ENCODE measurements at places on chromosomes 12 and 14.

- no peak for DNase-seq
Observed at GRCh38 chr12:90909069-90909770, 45.8 kb downstream of the CCER1 start.

GRCh38 chr12:120110550-120111501 is 5.7 kb downstream of the RAB35 start:
- DNase-seq: no peak

GRCh38 chr12:121651320-121651719 is 18.1 kb downstream of the MORN3 start:
- no peak for DNase-seq

DNA sequence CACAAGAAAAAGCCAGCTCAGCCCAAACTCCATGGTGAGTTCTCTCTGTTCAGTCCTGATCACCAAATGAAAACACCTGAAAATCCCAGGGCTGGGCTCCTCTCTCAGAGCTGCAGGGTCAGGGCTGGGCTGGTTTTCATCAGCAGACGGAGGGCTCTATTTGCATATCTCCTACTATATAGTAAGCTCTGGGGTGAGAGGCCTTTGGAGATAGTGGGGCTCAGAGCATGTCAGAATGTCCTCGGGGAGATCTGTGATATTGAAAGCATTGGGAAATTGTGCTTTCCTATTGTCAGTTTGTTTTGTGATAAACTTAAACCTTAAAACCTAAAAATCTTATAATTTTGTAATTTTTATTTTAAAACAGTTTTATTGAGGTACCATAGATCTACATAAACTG is 742.6 kb downstream of the TMEM121 start:
- DNase-seq: no peak

DNA sequence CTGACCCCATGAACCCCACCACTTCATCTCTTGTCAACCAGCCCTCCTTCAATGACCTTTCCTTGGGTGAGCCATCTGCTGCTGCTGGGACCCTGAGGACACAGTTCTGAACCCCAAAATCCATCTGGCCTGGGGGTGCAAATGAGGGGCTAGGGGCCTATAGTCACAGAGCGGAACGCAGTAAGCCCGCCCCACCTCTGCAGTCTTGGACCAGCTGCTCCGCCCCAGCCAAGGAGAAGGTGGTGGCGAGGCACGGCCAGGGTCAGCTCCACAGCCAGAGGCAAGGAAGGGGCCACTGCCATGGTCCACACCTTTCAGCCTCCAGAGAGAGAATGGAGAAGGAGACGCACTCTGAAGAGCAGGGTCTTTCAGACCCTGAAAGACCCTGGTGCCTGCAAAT is 5.1 kb downstream of the TMEM179 start:
- no peak for DNase-seq

DNA sequence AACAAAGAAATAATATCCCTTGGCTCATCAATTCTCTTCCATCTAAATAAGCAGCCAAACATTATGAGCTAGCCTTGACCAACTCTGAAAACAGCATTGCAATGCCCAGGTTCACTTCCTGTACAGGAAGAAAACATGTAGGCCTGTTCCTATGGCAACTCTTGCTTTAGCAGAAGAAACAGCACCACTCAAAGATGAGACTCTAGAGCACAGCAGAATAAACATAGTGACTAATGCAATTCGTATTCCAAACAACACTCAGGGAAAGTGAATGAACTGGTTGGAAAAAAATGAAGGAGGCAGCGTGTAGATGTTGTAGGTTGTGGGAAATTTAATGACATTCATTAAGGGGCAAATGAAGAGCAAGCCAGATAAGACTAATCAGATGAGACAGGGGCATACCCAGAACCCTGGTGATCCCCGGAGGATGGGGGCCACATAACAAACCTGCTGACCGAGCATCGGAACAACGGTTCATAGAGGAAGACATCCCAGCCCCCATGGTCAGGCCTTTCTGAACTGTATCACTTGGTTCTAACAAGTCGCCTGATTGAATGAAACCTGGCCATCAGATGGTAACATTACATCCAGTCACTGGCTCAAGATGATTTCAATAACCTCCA is 9.0 kb downstream of the ARHGDIB start:
- DNase-seq: peak; percentile 71

DNA sequence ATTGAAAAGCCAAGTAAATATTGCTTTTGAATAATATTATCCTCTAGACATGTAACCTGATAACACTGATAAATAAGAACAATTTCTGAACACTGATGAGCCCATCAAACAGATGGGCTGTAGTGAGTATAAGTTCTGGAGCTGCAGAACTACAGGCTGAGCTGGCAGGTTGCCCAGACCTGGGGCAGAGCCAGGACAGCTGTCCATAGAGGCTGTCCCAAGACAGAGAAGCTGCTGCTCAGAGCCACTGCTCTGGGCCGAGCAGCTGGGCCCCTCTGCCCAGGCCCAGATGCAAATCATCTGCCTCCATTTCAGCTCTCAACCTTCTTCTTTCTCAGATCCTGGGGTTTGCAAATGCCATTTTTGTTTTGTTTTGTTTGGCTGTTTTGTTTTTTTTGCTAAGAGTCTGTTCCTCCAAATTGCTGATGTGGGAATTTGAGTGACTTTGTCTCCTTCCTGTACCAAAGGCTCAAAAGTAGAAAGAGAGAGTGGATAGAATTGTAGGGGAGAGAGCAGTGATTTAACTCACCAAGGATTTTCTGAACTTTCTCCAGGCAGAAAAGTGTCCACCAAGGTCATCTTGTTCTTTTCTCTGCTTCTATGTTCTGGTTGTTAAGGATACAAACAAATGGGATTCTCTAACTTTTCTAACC is 4.0 kb upstream of the TESPA1 start:
- no peak for DNase-seq

- no peak for DNase-seq
Observed at GRCh38 chr12:109244073-109244472, 65.0 kb downstream of the FOXN4 start.

DNA sequence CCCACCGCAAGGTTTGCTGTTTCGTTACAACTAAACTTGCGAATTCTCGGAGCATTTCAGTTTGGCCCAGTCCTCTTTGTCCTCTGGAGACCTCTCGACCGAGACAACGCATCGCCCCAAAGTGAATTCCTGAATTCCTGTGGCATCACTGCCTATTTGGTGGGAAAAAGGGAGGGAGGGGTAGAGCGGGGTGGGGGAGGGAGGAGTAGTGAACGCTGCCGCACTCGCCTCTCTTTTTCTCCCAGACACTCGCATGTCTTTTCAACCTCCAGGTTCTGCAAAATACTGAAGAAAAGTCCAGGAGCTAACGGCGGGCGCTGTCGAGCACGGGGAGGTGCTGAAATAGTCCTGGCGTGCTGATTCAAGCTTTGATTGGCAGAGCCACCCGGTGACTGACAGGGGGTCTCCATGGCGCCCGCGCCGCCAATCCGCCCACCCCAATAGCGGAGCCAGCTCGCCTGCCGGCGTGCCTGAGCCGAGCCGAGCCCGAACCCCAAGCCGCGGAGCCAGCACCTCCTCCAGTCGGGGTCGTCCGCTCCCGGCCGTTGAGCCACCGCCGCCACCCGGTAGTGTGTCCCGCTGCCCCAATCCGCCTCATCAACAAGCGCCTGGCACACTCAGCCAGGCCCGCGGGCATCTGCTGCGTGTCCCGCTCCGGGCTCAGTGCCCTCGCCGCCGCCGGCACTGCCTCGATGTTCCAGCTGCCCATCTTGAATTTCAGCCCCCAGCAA is at the start of gene SIX6:
TSS of gene SIX6 (plus strand) at position 440 of the 731 bp plus-strand sequence. CDS start at position 693, 253 bp downstream.
- no peak for DNase-seq

GRCh38 chr14:52244328-52244727 is 23.2 kb upstream of the PTGDR start:
- DNase-seq: no peak

DNA sequence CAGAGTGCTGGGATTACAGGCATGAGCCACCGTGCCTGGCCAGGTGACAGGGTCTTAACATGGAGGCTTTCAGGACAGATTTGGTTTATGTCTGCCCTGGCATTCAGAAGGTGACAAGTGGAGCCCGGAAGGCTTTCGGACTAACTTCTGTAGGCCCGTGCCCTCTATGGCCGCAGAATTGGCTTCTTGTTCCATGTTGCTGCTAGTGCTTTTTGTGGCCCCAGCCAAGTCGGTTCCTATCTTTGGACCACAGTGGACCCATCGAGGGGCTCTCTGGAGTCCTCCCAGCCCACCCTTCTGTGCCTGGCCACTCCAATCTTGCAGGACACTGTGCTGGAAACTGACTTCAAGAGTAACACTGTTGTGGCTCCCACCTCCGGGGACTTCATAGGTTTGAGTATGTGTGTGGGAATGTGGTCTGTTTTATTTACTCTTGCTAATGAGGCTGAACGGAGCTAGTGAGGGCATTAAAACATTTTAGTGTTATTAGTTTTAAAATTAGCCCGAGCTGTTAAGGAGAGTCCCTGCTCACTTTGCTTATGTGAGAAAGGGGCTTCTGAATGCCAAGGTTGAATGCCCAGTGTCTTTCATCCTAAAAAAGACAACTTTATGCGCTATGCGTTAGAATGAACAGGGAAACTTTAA is 245.9 kb downstream of the CACNA1C start:
- no peak for DNase-seq

DNA sequence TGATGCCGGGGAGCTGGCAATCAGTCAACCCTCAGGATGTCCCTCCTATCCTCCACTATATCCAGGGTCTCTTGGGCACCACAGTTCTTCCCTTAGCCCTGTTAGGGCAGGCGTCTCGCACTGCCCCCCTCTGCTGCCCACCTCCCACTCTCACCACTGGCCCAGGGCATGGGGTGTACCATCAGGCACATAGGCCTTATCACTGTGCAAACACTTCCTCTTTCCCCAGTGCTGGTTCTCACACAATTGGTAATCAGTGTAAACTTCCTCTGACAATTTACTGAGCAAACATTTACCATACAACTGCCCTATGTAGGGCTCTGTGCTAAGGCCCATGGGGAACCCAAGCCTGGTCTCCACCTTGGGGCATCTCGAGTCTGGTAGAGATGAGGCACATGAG is 20.1 kb upstream of the TMED10 start:
- no peak for DNase-seq

DNA sequence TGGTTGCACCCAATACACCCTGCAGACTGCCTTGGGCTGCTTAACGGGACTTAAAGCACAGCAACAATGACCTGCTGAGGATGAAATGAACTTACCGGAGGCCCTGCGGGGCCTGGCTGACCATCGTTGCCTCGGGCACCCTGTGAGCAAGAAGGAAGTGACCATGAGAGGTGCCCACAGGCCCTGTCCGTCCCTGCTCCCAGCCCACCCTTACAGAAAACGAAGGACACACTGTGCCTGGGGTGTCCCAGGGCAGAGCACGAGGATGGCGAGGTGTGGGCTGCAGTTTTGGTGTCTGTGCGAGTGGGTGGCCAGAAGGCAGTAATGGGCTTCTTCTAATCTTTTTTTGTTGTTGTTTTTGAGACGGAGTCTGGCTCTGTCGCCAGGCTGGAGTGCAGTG is 14.6 kb downstream of the COL2A1 start:
- DNase-seq: no peak

- no peak for DNase-seq
Observed at GRCh38 chr14:78091361-78091760, 78.8 kb upstream of the NRXN3 start.

DNA sequence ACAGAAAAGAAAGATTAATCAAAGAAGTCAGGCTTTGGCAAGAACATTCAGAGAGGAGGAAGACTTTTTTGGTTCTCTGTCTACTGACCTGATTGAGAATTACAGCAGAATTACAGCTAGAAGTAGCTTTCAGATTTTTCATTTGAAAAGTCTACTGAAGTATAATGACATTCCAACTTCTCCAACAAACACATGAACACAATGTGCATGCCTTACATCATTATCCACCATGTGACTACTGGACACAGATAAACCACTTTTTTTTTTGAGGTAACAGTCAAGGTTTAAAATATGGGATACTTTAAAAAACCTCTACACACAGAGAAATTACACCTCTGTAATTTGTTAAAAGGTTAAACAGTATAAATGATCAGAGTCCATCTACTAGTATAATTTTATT is 12.3 kb downstream of the BTBD7 start:
- DNase-seq: no peak

GRCh38 chr12:578748-579419 is 84.4 kb downstream of the NINJ2 start:
- no peak for DNase-seq

DNA sequence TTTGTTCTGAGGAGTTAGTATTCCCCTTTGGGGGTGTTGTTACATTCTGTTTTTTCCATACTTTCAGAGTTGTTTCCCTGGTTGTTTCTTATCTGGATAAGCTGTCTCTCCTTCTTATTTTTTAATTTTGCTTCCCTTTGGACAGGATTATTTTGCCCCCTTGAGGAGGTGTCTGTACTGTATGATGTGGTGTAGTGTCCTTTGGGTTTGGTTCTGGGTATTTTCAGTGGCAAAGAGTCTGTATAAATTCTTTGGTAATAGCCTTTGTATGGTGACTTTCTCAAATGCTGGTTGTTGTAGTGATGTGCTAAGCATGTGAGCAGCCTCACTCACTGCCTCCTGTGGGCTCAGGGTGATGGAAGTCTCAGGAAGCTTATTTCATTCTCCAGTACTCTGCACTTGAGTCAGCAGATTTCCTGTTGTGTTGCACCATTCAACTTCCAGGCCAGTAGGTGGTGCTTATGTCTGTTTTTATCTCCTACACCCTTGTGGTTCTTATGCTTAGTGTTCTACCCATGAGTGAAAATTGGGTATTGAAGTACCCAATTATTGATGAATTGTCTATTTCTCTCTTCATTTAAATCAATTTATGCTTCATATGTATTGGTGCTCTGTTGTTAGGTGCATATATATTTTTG is 103.3 kb upstream of the PMCH start:
- peak; percentile 2 for DNase-seq
